ENCODE measurements at places on chromosomes 7 and 10.

DNA sequence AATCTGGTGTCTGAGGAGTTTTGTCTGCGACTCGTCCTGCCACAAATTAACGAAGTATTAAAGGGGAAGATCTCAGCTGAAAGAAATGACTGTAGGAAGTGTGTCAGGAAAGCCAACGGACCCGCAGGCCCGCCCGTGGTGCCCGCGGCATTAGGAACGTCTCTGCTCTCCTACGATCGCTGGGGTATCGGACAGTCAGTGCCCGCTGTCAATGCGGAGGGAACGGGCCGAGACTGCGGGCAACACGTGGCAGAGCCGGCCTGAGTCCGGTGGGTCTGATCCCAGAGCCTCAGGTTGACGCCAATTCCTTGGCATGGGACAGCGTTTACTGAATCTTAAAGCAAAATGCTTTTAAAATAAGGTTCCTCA, 128.7 kb downstream of the KBTBD2 start:
- DNase-seq: no peak

DNA sequence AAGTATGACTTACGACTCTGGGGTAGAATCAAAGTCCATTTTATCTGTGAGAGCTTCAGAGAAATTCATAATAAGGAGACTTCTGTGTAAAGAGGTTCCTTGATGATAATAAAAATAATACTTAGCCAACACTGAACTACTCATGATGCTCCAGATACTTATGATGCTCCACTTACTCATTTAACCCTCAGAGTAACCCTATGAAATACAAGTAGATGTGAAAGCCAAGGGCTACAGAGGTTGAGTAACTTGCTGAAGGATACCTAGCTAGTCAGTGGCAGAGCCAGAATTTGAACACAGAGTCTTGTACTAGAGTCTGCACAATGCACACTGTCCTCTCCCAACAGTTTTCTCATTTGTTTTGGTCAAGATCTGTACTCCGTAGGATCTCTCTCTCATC, 89.5 kb downstream of the HECW1 start:
- no peak for DNase-seq

DNA sequence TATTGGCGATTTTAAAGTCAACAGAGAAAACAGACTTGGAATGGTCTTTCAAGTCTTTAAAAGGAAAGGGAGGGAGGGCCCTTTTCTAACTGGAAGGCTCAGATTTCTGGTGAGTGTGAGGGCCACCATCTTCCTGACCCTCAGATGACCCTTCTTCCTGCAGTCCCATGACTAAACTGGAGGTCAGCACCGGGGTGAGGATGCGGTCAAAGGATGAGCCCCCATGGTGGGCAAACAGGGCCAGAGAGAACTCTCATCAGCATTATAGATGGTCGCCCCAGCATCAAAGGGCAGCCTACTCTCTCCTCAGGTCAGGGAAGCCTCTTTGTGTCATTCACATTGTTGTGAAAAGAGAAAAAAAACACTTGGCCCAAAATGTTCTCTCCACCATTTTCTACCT, 219.2 kb downstream of the LRMDA start:
- no peak for DNase-seq

DNA sequence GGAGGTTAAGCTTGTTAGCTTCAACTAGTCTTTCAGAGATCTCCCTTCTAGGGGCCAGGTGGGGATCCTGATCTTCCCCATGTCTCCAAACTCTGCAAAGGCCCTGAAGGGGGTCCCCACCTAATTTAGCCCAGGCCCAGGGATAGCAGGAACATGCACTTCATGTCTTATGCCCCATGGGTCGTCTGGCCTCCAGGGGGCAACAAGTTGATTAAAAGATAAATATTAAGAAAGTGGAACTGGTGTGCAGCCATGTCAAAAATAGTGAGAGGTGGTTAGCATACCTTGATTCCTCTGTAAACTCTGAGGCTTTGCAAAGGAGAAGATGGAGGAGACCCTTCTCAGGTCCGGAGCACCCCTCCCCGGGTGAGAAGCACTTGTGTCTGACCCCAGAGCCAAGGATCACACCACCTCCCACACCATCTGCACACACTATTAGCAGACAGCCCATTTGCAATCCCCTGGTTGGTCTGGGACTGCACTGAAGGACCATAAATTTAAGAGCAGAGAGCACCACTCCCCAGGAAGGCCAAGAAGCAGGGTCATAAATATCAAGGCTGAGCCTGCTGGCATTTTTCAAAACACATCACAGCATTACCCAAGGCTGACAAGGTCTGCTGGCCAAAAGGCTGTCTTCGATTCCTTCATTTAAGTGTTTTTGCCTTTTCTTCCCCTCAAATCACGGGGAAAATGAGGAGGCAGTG, 44.2 kb upstream of the LRRC18 start:
- DNase-seq: no peak

DNA sequence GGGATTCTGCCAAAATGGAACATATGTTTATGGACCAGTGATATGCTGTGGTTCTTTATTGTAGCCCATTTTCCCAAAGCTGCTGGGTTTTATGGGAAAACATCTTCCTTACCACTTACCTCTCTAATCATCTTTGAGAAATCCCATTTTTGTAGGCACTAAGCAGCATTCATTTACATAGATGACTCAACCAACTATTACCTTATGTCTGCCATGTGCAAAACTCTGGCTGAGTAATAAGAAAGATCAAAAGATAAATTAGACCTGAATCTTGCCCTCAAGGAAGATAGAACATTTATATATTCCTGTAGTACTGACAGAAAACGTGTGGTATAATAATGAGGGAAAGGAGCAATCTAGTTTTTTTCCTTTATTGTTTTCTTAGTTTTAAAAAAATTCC, 24.3 kb downstream of the CBLL1 start:
- DNase-seq: no peak

DNA sequence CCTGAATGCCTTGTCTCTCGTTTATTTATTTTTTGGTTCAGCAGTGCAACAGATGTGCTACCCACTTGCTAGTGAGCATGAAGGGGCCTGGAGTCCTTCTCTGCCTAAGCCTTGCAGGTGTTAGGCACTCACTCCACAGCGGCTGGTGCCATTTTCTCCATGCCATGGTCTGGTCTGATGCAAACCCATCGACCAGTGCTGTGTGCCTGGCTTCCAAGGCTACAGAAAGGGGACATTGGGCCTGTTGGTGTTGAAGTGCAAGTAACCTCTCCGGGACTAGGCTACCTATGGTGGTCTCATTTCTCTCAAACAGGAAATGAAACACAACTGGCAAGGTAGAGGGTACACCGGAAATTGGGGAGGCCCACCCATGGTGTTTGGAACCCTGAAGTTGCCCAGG, 198.1 kb downstream of the ADARB2 start:
- DNase-seq: no peak

DNA sequence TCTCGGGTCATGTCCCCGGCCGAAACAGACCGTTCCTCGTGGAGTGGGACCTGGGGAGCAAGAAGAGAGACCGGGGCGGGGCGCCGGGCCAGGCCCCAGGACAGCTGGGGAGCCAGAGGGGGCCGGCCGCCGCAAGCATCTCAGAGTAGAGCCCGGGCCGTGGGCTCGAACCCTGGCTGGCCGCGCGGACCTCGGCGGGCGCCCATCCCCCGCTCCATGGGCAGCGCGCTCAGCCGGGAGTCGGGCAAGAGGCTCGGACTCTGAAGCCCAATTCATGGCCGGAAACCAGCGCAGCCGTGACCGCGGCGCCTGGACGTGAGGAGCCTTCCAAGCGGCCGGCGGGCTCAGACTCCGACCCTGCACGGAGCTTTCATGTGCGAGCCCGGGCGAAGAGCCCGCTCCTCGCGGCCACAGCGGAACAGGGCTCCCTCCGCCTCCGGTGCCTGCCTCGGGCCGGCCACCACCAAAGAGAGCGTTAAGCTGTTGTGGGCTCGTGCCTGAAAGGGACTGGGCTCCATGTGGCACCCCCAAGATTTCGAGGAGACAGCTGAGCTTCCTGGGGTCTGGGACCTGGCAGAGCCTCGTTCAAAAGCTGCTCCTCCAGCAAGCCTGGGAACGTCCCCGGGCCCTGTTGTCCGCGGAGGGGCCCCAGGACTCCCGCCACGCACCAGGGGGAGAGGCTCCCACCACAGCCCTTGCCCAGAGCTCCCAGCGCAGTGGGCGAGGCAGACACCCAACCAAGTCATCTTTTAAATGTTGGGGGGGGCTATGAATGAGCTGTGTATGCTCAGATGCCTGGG, 757 bp upstream of the GRID1 start:
- no peak for DNase-seq

DNA sequence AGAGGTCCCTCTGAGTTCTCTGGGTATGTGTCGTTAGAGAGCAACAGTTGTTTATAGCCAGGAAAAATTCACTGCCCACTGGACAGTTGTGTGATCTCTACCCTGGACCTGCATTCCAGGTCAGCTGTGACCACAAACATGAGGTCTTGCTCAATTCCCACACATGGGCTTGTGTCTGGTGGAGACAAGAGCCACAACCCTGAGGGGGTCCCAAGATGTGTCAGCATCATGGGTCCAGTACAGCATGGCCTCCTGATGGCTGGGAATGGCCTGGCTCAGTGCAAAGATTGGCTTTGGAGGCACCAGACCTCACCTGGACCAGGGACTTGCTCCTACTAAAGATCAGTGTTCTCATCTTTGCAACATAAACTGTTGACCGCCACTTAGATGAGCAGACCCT, 751.6 kb downstream of the GRID1 start:
- DNase-seq: no peak

DNA sequence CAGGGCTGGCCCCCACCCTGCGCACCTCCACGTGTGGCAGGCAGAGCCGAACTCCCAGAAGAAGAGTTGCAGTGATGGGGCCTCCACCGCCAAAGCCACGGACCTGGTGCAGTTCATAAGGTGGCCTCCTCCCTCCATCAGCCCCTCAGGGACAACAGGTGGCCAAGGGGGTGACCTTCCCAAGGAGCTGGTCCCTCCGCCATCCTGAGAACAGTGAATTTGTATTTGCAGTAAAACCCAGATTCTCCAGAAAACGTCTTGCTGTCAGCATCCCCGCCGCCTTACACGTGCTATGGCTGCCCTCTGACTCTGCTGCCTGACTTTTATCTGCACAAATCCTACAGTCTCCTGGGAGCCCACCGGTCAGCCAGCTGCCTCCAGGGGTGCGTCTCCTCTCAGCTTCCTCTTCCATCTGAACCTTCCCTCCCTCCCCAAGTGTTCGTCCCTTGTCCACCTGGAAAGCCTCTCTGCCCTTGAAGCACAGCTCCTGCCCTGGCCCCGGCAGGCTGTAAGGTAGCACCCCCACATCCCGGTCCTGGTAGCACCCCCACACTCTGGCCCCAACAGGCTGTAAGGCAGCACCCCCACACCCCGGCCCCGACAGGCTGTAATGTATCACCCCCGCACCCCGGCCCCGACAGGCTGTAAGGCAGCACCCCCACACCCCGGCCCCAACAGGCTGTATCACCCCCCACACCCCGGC, 311.8 kb downstream of the PTPRN2 start:
- no peak for DNase-seq

- DNase-seq: no peak
These were observed 35.1 kb downstream of the GUSB start for GRCh38 chr7:65946904-65947303.

DNA sequence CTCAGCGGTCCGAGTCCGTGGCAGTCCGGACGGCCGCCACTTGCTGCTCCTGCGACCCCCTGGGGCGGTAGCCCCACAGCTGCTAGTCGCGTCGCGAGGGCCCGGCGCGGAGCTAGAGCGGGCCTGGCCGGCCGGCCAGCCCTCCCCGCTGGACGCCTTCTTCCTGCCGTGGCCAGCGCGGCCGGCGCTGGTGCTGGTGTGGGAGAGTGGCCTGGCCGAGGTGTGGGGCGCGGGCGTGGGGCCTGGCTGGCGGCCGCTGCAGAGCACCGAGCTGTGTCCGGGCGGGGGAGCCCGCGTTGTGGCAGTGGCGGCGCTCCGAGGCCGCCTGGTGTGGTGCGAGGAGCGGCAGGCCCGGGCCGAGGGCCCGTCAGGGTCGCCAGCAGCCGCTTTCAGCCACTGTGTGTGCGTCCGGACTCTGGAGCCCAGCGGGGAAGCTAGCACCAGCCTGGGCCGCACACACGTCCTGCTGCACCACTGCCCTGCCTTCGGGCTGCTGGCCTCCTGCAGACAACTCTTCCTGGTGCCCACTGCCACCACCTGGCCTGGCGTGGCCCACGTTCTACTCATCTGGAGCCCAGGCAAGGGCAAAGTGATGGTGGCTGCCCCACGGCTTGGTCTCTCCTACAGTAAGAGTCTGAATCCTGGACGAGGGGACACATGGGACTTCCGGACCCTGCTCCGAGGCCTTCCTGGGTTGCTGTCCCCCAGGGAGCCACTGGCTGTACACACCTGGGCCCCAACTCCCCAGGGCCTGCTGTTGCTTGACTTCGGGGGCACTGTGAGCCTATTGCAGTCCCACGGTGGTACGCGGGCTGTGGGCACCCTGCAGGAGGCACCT, 631 bp downstream of the HPS6 start:
- DNase-seq: no peak

DNA sequence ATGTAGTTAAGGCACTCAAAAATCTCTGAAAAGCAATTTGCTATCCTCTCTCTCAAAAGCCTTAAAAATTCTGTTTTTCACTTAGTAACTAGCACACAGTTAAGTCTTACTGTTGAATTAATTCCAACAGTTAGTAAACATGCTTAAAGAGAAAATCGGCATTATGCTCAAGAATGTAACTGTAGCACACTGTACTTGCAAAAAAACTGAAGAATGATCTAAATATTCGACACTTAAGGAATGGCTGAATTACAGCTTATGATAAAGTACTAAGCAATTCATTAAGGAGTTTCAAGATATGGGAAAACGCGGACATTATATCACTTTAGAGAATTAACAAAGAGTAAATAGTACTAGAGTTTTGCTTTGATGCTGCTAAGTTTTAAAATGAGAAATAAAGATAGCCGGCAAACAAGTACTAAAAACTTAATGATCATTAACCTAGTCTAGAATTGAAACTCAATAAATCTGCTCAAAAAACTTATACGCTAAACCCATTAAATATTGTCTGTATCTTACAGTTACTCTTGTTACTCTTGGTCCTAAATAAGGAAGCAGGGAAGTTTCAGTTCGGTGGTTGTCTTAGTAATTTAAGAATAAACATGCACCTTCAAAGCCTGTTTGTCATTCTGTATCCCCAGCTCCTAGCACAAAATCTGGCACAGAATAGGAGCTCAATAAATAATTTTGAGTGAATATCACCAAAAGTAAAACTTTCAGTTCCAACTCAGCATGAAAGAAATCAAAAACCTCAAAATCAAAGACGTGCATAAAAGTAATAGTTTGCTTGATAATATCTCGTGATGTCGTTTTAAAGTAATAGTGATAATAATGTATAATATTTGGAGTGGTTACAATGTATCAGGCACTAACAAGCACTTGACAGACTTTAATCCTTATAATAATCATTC, 1.2 kb downstream of the TRDMT1 start:
- no peak for DNase-seq

DNA sequence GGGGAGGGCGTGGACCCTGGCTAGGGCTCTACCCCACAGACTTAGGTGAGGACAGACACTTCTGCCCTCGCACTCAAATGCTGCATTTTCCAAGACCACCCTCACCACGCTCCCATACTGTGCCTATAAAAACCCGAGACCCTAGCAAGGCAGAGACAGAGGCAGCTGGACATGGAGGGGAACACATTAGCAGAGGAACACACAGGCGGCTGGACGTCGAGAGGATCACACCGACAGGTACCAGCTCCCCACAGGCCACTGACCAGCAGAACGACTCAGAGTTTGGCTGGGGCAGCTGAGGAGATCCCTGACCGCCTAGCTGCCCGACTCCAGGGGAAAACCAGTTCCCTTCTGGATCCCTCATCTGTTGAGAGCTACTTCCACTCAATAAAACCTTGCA, 338.2 kb upstream of the SMIM30 start:
- no peak for DNase-seq

All from iPS DF 19.7 (cell line).